ENCODE measurements at places on chromosomes 1 and 21.

DNA sequence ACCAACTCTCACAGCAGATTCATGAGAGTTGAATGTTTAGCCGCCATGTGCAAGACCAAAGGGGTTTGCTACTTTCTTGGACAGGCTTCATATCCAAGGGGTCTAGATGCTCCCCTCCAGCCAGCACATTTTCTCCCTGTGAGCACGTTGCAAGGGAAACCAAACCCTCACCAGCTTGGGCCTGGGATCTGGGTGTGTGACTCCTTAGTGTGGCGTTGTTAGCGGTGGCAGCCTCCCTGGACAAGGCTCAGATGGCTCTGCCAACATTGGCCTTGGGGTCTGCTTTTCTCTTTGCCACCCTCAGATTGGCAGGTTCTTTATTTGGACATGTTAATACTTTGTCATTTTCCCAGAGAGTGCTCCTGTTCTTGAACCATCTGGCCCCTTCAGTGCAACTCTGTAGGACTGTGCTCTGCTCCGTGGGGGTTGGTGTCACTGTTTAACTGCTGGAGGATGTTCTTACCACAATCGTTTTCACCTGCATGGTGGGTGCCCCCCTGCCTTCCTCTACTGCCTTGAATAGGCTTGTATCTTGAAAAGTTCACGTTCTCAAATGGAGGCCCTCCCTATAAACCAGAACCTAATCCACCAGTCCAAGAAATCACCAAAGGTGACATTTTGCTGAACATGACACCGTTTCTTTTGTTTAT, 13.4 kb downstream of the ABCG1 start:
- DNase-seq: no peak

GRCh38 chr1:23004112-23004511, 11.5 kb downstream of the TEX46 start:
- DNase-seq: no peak

DNA sequence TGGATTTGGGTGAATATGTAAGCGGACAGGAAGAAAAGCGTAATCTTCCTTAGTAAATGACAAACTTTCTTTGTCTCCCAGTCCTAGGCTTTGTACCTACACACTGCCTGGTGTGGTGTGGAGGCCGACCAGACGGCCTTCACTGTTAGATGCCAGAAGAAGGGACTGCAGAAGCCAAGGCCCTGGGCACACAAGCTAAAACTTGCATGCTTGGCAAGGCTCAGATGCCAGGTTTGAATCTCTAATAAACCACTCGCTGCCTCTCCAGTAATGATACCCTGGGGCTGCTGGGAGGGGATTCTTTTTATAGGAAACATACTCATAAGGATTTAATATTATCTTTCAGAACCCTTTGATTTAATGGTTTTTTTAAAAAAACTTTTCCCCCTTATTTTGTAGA, 263.8 kb downstream of the PTPRC start:
- DNase-seq: no peak

- no peak for DNase-seq
Observed at GRCh38 chr1:158147869-158148268, 32.8 kb upstream of the CD1D start.

DNA sequence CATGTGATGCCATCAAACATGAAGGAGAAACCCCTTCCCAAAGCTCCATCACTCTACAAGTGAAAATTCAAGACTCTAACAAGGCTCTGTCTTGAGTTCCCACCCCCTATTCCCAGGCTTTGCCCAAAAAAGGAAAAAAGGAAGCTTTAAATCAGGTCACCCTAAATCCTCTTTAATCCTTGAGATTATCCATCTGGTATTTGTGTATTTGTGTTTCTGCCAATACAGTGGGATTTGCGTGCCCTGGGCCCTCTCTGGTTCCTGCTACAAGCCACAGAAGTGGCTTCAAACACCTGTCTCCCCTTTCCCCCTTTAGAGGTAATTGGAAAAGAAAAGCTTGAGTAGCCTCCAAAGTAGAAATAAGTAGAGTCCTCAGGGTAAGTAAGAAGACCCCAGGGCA, 120.4 kb downstream of the EDEM3 start:
- DNase-seq: no peak

- DNase-seq: no peak
Observed at GRCh38 chr1:245493029-245493428, 338.2 kb downstream of the KIF26B start.

DNA sequence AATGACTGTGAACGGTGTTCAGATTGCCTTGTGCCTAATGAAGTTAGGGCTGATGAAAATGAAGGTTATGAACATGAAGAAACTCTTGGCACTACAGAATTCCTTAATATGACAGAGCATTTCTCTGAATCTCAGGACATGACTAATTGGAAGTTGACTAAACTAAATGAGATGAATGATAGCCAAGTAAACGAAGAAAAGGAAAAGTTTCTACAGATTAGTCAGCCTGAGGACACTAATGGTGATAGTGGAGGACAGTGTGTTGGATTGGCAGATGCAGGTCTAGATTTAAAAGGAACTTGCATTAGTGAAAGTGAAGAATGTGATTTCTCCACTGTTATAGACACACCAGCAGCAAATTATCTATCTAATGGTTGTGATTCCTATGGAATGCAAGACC, 96.6 kb downstream of the ZFYVE9 start:
- DNase-seq: no peak
